ENCODE measurements at places on chromosomes 4 and X.

GRCh38 chrX:45888518-45888917, 656.7 kb downstream of the ZNF674 start:
- DNase-seq = no peak

DNA sequence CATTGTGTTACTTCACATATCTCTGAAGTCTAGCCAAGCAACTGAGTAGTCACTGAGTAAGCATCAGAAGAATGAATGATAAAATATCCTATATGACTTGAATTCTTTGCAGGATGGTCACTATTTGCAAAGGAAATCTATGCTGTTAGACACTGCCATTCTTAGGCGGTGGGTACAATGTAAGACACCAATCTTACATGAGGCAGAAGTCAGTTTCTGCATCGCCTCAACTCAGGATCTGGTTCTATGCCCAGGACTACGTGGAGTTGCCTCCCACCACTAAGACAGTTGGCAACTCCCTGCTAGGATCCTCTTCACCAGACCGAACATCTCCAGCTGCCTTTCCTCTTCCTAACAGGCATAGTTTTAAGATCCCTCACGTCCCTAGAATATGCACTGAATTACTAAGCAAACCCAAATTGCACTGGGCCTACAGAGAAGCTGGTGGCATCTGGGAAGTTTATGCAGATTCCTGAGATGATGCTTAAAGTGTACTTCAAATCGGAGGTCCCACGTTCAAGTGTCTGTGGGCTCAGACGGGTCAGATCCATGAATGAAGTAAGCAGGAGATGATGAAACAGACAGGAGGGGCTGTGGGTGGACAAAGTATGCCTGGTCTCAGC, 45.6 kb downstream of the SEL1L3 start:
- DNase-seq = peak; percentile 37

GRCh38 chr4:83643036-83643435, 107.1 kb downstream of the GPAT3 start:
- no peak for DNase-seq

GRCh38 chr4:148015058-148015457, 283.2 kb downstream of the ARHGAP10 start:
- no peak for DNase-seq

GRCh38 chrX:107008034-107008433, 8.0 kb upstream of the MORC4 start:
- no peak for DNase-seq

- DNase-seq = no peak
Measured at GRCh38 chrX:107504006-107504405, 54.6 kb downstream of the FRMPD3 start.

DNA sequence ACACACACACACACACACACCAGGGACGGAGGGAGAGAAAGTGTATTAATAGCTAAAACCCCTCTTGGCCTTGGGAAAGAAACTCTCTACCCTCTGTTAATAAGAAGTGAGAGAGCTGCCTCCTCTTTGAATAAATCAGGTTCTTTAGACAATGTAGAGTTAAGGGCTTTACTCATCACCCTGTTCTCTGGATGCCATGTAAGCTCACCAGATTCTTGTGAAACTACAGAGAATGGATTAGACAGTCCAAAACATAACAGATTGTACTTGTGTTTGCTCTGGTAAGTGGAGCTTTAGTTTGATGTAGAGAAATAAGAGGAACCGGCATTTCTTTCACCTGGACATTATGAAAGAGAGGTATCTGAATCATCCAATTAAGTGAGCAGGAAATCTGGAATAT, 263.2 kb downstream of the DMD start:
- DNase-seq = no peak

- DNase-seq = no peak
Measured at GRCh38 chr4:128974136-128974581, 119.2 kb downstream of the SCLT1 start.

- DNase-seq = no peak
Measured at GRCh38 chrX:25519258-25519657, 503.5 kb upstream of the ARX start.

- no peak for DNase-seq
Measured at GRCh38 chr4:53432528-53433424, 55.3 kb downstream of the FIP1L1 start.

GRCh38 chr4:141921293-141921692, 284.9 kb downstream of the IL15 start:
- no peak for DNase-seq

DNA sequence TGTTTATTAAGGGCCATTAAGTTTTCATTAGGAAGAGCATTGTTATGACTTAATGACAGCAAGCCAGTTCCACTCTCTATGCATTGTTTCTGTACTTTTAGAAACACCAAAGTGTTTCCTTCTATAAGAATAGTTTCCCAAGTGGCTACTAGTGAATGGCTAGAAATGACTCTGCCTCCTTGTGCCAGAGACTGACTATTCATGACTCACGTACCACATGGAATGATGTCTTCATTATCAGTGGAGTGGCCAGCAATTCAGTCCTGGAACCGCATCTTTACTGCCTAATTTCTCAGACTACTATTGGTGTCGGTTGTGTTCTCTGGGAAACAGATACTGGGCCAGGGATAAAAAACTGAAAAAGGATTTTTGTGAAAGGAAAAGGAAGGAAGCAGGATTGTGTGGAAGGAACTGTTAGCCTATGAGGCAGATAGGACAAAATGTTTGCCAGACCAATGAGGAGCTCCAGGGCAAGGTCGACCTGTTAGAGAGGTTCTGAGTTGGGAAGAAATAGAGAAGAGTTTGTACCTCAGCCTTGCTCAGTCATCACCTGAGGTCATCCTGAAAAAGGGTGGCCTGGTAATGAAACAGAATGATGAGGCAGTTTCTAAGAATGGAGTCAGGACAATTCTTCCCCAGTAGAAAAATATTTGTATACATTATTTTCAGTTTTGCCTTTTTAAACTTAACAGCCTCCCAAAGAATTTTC, 218.6 kb downstream of the SPCS3 start:
- peak; percentile 65 for DNase-seq

DNA sequence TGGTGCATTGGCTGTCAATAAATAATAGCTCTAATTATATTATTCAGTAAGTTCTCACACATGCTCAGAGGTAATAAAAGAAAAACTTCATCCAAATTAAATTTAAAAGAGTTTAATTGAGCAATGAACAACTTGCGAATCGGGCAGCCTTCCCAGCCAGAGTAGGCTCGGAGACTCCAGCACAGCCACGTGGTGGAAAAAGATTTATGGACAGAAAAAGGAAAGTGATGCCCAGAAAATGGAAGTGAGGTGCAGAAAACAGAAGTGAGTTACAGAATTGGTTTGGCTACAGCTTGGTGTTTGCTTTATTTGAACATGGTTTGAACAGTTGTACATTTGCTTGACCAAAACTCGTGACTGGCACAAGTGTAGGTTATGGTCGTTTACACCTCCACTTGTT, 13.6 kb upstream of the BOD1L1 start:
- no peak for DNase-seq

DNA sequence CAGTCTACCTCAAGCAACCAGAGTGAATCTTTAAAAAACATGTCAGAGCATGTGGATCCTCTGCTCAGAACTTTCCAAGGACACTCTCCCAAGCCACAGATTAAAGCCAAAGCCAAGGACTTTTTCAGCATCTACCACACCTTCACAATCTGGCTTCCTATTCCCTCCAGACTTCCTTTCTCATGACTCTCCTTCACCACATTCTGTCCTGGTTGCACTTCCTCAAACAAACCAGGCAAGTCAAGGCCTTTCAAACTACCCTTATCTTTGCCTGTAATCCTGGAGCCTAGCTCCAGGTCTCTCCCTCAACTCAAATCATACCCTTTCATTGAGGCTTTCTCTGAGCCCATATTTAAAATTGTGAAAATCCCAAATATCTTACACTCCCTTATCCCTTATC, 191.6 kb upstream of the GALNTL6 start:
- no peak for DNase-seq

DNA sequence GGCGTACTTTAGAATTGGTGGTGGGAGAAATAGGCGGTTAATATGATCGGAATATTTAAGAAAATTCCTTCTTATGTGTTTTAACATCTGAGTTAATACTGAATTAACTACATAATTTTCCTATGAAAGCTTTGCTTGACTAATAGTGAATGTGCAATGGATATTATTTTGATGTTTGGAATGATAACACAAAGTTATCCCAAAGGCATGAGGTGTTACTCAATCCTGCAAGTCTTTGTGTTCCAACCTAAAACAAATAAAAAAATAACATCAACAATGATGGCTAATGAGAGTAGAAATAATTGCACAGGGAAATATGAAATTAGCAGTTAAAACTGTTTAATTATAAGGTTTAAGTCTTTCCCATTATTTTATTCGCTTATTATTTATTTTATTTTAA, 183.6 kb upstream of the ARSJ start:
- no peak for DNase-seq

- DNase-seq = no peak
Measured at GRCh38 chrX:104270212-104270611, 15.5 kb upstream of the ESX1 start.

DNA sequence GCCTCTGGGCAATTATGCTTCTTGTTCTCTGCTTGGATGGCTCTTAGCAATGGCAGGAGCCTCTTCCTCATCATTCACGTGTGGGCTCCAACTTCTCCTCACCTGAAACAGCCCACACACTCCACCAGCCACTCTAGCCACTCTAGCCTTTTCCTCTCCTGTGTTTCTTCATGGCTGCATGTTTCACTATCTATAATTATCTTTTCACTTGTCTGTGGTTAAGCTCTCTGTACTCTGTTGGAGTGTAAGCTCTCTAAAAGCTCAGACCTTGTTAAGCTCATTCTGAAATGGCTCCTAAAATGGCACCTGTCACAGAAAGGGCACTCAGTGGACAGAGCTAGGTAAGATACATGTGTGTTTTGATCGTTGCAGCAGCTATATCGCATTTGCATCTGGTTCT, 80.0 kb downstream of the SH3KBP1 start:
- no peak for DNase-seq

DNA sequence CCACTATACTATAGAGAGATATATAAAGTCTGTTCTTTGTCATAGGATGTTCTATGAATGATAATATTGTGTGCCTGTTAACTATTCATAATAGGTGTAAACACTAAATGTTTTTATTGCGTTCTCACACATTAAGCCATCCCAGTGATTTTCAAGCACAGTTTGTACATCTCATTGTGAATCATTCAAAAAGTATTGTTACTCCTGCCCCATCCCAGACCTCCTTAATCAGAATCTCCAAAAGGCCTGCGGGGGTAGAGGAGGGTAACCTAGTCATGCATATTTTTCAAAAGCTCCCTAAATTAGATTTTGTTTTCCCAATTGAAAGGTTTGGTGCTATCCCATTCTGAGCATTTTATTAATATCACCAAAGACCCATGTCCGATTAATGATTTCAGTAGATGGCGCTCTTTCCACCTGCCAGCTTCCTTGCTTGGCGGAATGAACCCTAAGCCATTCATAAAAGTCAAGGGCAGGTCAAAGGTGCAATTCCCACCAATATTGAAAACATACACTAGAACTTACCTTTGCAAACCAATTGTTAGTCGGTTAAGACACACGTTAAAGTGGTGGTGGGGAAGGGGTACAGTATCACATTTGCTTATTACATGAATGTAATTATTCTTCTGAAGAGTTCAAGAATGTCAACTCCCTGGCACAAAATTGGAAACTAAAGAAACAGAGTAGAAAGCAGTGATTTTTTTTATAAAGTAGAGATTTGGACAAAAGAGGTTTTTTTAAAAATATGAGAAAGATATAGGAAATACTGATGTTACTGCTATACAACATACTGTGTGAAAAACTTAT, 5.8 kb upstream of the TET2 start:
- no peak for DNase-seq

DNA sequence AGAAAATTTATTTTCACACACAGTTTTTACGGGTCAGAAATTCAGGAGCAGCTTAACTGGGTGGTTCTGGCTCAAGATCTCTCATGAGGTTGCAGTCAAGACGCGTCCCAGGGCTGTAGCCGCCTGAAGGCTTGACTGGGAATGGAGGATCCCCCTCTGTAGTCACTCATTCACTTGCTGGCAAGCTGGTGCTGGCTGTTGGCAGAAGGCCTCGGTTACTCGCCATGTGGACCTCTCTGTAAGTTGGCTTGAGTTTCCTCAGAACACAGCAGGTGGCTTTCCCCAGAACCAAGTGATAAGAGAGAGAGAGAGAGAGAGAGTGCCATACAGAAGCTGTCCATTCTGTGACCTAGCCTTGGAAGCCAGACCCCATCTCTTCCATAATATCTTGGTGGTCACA, 132.8 kb downstream of the DCLK2 start:
- no peak for DNase-seq

DNA sequence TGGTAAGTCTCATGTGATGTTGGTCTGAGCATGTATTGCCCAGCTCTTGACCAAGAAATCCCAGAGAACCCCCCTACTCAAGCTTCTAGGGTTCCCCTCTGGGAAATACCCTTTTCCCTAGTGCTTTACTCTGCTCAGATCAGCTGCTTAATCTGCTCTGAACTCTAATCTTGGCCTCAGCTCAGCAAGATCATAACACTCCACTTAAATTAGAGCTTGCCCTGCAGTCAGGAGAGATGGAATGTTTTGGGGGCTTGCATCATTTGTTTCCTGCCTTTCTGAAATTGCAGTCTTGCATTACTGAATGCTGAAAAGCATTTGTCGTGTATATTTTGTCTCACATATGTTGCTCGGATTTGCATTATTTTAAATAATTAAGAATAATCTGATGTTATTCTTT, 1153.6 kb downstream of the FSTL5 start:
- no peak for DNase-seq

DNA sequence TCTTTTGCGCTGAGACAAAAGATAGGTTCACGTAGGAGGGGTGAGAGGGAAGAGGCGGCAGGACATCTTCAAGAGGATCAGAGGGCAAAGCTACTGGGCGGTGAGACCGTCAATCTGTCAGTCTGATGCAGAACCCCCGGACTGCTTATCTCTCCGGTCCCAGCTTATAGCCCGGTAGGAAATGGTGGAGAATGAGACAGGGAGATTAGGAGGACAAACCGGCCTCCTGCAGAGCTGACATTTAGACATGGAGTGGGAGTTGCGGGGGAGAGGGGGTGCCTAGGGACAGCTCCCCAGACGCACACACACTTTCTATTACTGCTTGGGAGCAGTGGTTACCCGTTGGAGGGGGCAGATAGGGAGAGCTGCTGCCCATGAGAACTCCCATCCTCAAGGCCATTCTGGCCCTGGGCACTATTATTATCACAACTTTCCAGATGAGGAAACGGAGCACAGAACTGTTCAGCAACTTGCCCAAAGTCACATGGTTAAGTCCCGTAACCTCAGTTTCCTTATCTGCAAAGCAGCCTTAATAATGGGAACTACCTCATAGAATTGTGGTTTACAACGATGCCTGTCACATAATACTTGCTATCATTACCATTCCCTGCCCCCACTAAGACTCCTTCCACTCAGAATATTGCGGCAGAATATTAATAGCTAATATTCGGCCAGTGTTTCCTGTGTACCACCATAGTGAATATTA, 1.1 kb upstream of the HDAC6 start:
- no peak for DNase-seq

Measured in AG04450 (cell line).